ENCODE measurements at places on chromosomes 13 and 19.

DNA sequence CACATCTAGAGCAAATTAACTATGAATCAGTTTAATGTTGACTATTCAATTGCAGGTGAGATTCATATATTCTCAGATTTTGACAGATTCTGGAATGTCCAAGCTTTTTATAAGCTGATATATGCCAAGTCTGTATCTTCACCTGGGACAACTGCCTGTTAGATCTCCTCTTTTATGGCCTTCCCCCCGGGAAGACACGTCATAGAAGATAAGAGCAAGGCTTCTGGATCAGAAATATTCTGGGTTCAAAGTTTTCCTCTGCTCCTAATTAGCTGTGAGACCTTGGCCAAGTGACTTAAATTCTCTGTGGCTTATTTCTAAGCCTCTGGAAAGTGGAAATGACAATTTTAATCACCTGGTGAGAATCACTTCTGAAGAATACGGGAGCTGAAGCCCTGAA lies 187.5 kb downstream of the OXGR1 start:
- no peak for DNase-seq

GRCh38 chr19:58372311-58373133 lies 8.3 kb downstream of the ZNF837 start:
- no peak for DNase-seq

GRCh38 chr13:98429977-98430736 lies 146.8 kb downstream of the STK24 start:
- peak; percentile 38 for DNase-seq

DNA sequence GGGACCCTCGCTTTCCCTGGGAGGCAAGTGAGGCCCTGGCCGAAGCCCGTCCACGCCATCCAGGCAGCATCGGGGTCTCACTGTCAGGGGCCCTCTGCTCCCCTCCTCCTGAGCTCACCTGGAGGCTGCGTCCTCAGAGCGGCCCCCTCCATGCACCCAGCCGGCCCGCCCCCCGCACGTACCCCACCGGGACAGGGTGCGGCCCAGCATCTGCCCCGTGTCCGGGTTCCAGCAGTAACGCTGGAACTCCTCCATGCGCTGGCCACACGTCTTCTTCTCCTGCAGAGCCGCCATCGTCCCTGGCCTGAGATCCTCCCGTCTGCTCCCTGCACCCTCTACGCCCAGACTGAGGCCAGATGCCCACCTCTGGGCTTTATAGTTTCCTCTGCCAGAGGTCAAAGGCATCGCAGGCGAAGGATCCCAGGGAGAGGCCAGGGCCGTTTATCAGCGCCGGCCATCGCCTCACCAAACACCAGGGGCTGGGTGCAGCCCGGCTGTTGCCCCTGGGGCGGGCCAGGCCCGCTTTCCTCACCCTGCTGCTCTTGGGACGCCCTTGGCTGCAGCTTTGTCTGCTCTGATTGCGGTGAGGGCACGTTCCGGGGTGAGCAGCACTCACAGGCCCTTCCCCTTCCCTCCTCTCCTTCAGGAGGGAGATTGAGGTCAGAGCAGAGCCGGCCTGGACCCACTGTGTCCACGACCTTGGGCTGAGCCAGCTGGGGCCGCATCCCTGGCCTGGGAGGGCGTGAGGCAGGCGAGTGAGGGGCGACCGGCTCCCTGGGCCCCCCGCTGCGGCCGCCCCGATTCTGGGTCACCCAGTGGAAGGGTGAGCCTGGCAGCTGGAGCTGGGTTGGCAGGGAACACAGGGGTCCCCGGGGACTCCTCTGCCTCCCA lies at the start of gene ATP4B:
Gene ATP4B, minus strand, starts transcription at position 348 of the 891 bp plus-strand sequence. Its CDS starts 54 bp downstream, at position 294.
- no peak for DNase-seq

GRCh38 chr13:85798556-85798955 lies 663 bp downstream of the SLITRK6 start:
- no peak for DNase-seq

- DNase-seq = no peak
These were observed 2.1 kb downstream of the TEAD2 start for GRCh38 chr19:49359851-49360820.

- DNase-seq = no peak
These were observed 321.5 kb upstream of the MAB21L1 start for GRCh38 chr13:35797991-35798390.

GRCh38 chr19:17737690-17738153 lies 13.6 kb upstream of the FCHO1 start:
- no peak for DNase-seq

GRCh38 chr13:99303863-99304521 lies 3.2 kb downstream of the GPR183 start:
- no peak for DNase-seq

Measured in astrocyte of the cerebellum (primary cell).